Choroid plexus epithelial cell (primary cell): ENCODE measurements at places on chromosomes 4 and X.

DNA sequence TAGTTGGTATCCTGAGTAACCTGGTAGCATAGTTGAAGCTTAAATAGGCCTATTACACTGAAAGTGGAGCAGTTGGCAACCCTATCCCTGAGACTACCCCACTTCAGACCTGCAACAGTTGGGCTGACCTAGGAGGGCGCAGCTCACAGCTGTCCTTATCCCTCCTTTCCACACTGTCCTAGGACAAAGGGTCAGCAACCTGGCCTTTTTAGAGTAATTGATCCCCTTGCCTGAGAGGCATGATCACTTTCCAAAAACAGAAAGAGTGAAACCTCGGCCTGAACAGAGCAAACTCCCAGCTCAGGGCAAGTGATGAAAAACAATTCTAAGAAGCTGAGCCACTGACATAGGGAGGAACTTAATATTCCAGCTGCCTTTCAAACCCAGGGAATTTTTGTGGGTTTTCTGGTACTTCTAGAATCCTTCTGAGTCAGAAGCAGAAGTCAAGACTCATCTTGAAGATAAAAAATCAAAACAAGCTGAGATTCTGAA lies 94.9 kb upstream of the MYOZ2 start:
- DNase-seq: peak; percentile 93

- DNase-seq: peak; percentile 23
Observed at GRCh38 chr4:180799798-180800197, 1443.4 kb upstream of the TENM3 start.

- no peak for DNase-seq
Observed at GRCh38 chr4:141229408-141230101, 8.9 kb downstream of the ZNF330 start.

DNA sequence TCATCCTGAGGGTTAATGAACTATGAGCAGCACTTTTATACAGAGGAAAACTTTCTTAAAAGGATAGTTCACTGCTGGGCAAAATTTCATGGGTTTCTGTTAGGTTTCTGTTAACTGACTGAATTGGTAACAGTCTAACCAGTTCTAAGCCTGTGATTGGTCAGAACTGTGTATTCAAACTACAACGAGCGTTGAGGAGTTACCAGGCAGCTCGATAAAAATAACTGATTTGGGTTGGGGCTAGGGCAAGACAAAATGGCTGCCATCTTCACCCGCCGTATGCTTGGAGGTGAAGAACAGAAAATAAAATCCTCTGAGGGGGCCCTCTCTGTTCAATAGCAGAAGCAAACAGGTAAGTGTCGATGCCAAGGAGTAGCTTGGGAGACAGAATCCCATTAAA lies 22.0 kb downstream of the FAM133A start:
- no peak for DNase-seq

DNA sequence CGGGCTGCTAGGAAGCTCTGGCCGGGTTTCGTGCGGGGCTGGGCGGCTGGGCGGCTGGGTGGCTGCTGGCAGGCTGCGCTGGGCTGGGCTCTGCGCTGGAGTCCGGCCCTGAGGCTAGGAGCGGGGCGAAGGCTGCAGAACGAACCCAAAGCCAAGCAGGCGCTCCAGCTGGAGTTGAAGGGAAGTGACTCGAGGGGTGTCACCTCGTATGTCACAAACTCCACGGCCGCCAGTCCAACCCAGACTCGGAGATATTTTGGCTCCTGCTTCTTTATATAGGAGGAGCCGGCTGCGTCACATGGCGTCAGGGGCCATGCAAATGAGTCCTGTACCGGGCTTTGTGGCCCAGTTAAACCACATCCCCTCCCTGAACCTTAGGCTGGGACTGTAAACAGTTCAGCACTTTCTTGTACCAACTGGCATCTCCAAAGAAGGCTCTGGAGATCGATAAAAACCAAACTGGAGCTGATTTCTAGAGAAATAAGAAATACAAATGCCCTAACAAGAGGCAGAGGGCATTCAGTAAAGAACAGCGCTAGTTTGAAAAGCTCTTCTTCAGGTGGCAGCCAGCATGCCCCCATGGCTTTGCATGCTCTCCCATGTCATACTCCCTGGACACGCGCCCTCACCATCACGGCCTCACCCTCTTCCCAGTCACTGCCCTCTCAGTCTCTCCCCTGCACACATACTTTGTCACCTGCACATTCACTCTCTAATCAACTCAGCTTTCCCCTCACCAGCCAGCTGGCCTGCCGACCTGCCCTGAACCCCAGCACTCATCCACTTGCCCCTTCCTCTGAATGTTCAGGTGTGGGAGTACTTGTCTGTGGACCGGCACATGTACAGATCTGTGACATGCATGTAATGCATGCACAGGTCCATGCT lies 58.5 kb downstream of the TSC22D3 start:
- peak; percentile 93 for DNase-seq

DNA sequence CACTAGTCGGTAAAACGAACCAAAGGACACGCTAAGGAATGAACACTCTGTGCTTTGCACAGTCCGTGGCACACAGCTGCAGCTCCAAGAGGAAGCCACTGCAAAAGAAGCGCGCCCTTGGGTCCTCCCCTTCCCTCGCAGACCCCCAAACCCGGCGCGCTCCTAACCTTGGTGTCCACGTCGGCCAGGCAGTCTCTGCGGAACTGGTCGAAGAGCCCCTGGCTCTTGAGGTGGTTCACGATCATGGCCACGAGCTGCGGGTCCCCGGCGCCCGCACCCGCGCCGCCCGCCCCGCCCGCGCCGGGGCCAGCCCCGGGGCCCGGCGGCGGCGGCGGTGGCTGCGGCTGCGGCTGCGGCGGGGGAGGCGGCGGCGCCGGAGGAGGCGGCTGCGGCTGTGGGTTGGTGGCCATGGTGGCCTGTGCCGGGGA lies 333 bp downstream of the BOD1L1 start:
- no peak for DNase-seq

DNA sequence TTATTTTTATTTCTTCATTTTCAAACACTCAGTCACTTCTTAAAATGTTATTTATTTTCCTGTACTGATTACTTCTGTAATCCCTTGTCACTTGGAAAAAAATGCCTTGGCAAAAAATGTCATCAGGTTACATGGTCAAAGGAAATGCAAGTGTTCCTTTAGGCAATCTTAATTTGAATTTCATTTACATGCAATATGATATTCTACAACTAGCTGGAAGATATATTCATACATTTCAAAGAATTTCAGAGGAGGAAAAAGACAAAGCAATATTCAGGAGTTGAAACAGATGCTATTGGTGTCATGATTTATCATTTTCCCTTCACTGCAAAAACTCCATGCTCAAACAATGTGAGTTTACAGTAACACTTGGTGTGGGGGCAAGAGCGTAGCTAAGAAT lies 1316.6 kb downstream of the FSTL5 start:
- DNase-seq: no peak

GRCh38 chrX:50812995-50813842 lies 775 bp downstream of the SHROOM4 start:
- DNase-seq: peak; percentile 63

- DNase-seq: no peak
Observed at GRCh38 chr4:55411621-55412020, 15.9 kb downstream of the TMEM165 start.

DNA sequence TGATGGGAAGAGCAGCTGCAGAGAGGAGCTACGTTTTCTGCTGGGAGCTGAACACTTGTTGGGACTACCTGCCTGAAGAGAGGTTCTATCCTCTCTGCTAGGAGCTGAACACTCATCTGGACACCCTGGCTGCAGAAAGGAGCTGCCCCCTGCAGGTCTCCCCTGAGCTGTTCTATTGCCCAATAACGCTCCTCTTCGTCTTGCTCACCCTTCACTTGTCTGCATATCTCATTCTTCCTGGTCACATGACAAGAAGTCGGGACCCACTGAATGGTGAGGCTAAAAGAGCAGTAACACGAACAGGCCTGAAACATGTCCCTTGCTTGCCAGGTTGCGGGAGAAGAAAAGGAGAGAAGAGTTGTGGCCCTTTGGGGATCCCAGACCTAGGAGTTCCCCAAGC lies 27.8 kb downstream of the NAA11 start:
- DNase-seq: no peak

DNA sequence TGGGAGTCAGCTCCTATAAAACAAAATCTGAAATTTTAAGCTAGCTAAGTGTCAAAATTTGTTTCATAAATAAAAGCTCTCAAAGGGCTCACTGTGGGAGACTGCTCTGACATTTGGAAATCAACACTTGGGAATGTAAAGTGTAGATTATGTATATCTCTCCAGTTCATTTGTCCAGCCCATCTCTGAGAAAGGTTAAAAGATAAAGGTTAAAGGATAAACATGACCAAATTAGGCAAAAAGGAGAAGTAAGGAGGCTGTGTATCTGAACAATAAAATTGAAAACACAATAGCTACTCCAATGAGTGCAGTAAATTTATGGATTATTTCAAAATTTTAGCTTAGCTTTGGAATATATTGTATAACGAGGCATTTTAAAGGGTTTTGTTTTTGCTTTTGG lies 304.9 kb downstream of the UNC5C start:
- DNase-seq: no peak

DNA sequence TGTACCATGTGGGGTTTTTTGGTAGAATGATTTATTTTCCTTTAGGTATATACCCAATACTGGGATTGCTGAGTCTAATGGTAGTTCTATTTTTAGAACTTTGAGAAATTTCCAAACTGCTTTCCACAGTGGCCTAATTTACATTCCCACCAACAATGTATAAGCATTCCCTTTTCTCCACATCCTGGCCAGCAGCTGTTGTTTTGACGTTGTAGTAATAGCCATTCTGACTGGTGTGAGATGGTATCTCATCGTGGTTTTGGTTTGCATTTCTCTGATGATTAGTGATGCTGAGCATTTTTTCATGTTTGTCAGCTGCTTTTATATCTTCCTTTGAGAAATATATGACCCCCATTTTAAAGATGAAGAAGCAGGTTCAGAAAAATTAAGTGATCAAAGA lies 153.7 kb downstream of the CBR4 start:
- peak; percentile 88 for DNase-seq

- peak; percentile 62 for DNase-seq
Observed at GRCh38 chrX:24619647-24620046, 27.5 kb downstream of the PCYT1B start.

DNA sequence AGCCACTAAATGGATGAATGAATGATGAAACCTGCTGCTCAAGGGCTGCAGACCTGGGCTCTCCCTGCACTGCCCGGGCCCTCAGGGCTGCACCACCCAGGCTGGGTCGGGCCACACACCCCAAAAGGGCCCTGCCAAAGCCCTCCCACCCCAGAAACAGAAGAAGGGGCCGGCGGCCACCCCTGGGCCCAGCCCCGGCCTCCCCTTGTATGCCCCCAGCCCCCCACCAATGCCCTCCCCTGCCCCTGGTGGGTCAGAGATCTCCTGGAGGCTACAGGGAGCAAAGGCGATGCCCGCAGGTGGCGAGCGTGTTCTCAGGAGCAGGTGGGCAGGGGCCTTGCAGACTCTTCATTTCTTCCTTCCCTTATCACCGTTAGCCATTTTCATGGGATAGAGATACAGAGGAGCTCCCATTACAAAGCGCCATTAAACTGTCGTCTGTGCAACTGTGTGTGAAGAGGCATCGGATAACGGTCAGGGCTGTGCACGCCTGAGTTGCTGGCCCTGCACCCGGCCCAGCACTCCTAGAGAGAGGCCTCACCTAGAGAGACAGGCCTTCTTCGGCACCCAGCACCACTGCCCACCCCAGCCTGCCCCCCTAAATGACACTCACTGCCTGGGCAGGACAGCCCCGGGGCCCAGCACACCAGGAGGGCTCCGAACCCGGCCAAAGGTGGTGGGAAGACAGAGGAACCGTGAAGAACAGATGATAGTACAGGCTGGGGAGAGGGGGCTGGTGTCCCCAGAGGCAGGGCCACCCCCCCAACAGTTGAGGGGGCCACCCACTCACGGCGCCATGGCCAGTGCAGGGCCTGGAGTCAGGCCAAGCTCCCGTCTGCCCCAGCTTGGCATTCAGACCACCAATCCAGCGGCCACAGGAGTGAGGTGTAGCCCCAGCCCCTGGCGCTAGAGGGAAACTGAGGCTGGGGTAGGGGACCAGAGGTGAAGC lies 133.7 kb downstream of the FAM53A start:
- no peak for DNase-seq

DNA sequence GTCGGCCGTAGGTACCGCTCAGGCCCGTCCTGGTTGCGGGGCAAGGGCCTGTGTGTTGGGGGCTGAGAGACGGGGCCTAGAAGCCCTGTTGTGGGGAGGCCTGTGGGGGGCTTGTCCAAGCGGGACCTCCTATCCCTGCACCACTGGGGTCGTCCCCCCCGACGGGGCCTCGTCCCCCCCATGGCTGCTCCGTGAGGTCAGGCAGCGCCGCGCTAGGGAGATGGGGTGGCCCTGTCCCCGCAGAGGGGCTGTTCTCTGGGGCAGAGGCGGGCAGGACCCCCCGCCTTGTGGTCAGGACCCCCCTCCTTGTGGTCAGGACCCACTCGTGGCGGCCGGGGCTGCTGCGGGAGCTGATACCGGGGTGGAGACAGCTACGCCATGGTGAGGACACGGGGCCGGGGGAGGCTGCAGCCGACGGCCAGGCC lies 12.1 kb upstream of the GTPBP6 start:
- DNase-seq: no peak

GRCh38 chrX:148457279-148457678 lies 43.1 kb upstream of the AFF2 start:
- DNase-seq: no peak

DNA sequence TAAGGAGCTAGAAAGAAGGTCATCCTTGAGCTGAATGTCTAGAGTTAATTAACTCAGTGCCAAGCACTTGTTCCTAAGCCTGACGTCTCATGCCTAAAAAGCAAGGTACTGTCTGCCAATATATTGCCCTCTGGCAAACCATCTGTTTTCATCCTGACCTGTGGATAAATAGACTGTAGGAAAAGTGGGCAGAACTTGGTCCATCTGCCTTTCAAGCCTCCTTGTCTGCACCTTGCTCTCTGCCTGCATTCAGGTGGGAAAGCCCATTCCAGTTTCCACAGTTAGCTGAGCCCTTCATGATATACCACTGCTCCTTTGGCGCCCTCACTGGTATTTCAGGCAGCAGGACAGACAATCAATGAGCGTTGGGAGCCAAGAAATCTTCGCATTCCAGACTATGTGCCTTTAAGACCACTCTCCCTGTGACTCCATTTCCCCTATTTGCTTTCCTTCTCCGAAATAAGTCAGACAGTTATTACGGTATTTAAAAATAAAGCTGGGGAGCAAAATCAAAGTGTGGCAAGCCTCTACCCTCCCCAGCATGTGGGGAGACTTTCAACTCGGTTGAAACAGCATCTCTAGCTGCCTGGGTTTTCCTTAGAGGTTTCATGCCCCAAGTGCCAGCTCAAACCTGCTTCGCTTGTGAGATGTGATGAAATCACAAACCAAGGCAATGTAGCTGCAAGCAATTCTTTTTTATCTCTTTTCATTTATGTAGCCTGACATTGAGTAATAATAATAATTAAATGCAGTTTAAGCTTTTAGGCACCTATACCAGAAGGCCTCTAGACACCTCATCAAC lies 2.5 kb upstream of the CCDC149 start:
- peak; percentile 37 for DNase-seq

DNA sequence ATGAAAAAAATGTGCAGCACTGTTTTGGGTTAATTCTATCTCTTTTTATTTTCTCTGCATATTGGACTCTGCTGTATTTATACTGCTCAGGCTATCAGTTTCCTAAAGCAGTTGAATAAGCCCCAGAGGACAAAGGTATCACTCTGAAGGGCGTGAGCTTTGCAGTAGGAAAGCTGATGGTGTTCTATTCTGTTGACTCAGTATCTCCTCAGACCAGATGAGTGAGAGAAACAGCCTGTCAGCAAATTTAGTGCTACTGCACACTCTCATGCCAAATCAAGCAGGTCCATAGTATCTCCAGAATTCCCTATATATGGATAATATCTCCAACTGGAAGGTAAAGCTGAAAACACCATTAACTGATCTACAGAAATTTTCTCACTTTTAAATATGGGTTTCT lies 132.3 kb upstream of the UGT8 start:
- DNase-seq: no peak
